ENCODE measurements at places on chromosomes 3 and 15. TPM values are rescaled to one million over a fixed set of nuclear protein-coding genes. Genes with fewer than 3 reads are reported as not detected.

GRCh38 chr3:107407355-107407754 is 30.1 kb downstream of the CCDC54 start:
- DNase-seq, result no peak

DNA sequence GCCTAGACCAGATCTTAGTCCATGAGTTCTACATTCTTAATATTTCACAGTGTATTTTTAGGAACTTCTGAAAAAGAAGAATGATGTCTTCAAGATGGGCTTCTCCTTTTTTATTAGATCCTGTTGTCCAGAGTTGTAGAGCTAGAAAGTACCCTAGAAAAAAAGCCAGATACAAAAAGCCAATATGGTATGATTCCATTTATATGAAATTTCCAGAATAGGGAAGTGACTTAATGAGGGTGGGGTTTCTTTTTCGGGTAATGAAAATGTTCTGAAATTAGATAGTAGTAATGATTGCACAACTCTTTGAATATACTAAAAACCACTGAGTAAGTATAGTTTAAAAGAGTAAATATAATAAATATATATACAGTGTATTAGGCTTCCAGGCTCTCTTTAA is 116.9 kb downstream of the NFKBIZ start:
- no peak for DNase-seq

DNA sequence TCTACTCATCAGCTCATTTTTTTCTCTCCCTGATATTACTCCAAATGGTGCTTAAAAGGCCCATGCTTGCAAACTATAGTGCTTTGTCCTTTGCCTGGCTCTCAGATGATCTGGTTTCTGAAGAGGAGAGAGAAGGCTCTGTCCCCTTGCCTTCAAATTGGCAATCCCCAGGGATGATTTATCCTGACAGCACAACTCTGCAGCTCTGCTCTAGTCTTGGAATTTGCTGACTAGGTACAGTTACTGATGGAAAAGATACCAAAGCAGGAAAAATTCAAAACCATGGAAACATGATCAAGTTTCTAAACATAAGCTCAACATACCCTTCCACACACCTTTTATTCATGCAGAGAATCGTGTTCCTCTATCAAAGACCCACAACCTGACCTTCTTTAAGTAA is 106.7 kb upstream of the CADPS start:
- DNase-seq, result no peak

Gene RTP1
- polyA plus RNA-seq, result not detected

Gene SCN5A
- 0.82 TPM for polyA plus RNA-seq
